ENCODE measurements at places on chromosomes 16 and 17.

DNA sequence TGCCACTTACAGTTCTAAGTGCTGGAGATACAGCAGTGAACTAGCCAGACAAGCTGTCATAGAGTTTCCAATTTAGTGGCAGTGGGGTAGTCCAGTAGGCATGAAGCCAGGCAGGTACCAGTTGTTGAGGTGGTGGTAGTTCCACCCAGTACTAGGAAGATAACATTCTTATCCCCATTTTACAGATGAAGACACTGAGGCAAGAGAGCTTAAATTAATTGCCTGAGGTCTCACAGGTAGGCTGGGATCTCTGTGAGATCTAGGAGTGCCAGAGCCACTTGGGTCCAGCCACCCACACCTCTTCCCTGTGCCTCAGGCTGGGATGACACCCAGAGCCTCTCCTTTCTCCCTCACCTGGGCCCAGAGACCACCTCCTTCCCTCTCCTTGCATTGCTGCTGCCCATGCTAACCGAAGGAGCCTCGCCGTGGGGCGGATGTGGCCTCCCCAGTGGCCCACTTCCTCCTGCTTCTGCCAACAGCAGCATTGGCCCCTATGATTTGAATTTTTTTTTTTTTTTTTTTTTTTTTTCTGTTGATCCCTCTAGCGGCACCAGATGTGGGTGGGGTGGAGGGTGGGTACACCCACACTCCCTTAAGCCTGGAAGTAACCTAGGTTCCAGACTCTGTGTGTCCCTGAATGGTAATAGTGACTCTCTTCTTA, 114.0 kb downstream of the PRKCB start:
- DNase-seq = no peak

DNA sequence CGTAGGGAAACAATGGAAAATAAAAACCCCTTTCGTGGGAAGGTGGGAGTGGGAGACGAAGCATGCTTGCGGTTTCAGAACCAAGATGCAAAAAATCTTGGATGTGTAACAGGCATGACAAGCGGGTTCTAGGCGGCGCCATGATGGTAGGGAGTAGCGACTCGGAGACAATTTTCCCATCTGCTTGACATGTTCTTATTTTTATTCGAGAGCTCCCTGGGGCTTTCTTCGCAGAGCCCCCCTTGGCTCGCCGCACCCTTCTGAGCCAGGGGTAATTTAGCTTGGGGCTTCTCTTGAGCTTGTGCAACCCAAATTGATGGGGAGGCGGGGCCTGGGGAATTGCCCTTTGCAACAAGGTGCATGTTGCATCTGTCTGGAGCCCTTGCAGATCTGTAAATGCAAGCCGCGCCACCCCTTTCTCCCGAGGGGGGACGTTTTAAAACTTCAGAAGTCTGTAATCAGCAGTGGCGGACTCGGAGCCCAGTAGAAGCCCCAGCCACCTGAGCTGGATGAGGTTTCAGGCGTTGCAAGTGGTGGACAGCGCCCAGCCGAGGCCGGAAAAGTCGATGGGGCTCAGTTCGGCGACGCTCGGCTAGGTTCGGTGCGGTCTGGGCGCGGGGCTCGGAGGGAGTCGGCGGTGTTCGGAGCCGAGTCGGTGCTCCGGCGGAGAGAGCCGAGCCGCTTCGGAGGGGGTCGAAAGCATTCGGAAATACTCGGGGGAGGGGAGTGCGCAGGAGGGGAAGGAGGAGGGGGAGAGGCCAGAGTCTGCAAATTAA, 2.9 kb downstream of the GNAO1 start:
- DNase-seq = peak; percentile 61

GRCh38 chr17:77420804-77421629, 280.2 kb downstream of the SEC14L1 start:
- no peak for DNase-seq

DNA sequence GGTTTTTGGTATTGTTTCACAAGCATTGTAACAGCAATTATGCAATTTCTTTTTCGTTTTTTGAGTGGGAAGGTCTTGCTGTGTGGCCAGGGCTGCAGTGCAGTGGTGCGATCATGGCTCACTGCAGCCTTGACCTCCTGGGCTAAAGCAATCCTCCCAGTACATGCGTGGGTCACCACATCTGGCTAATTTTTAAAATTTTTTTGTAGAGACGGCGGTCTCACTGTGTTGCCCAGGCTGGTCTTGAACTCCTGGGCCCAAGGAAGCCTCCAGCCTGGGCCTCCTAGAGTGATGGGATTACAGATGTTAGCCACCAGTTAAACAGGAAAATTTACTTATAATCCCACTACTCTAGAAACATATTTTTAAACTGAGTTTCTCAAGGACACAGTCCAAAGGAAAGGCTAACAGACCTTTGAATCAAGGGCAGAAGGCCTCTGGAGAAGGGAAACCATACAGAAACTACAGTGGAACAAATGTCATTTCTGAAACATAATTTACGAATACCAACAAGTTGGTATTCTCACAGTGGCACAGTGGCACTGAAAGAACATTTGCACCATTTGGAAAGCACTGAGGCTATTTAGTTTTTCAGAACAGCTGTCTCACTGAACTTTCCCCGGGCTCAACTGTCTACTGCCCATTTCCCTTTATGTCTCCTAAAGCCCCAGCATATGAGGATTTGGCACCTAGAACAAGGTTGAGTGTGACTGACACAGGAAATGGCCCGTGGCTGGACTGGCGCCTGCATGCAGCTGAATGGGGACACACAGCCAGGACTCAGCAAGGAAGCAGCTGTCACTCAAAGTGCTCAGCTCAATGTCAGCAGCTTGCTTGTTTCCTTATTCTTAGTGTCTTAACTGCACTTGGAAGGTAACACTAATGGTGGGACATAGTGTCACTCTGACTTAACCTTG, 2.8 kb upstream of the PRKAR1A start:
- no peak for DNase-seq

GRCh38 chr17:67260170-67260987, 15.4 kb upstream of the HELZ start:
- no peak for DNase-seq

DNA sequence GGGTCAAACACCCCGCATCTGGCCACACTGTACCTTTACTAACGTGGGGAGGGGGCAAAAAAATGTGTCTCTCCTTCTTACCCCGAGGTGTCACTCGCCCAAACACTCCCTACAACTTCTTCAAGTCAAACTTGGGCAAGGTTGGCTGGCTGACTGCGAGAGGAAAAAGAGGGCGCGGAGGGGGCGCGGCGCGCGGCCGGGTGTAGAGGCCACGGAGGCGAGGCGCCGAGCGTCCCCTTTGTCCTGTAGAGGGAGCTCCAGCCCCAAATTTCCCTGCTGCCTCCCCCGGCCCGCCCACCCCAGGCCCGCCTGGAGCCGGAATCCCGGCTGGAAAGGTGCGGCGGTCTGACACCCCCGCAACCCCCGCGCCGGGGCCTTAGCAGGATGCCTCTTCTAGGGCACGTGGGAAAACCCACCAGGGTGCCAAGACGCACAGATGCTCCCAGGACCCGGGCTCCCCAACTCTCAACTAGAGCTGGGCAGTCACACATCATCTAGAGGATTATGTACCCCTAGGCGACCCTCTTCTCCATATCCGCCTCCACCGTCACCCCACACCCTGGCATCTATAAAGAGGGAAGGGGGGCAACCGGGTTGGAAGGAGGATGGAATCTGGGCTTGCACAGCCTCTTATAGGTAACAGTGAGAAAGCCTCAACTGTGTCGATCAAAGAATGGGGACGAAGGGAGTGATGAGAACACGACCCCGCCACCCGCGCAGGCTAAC, 4.2 kb downstream of the IRX3 start:
- peak; percentile 46 for DNase-seq

GRCh38 chr17:73226556-73227172, 33.8 kb downstream of the COG1 start:
- no peak for DNase-seq

- no peak for DNase-seq
These were observed 434 bp downstream of the CEMP1 start for GRCh38 chr16:2530629-2531318.

GRCh38 chr16:19774024-19774423, 56.0 kb downstream of the IQCK start:
- no peak for DNase-seq

DNA sequence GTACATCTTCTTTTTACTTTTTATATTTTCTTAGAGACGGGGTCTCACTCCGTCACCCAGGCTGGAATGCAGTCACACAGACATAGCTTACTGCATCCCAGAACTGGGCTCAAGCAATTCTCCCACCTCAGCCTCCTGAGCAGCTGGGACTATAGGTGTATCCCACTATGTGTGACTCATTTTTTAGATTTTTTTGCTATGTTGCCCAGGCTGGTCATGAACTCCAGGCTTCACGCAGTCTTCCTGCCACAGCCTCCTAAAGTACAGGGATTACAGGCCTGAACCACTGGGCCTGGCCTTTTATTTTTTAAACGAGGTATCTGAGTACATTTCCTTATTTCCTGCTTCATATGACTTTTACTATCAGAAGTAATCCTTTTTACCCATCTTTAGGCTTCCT, 48.0 kb downstream of the GLG1 start:
- no peak for DNase-seq

- DNase-seq = no peak
These were observed 17.0 kb downstream of the ALOX15B start for GRCh38 chr17:8055851-8056231.

All from stimulated activated CD4-positive, alpha-beta T cell treated with anti-CD3 and anti-CD28 coated beads, Interleukin-2, amount 100 ng/mL, for 48 hours (primary cell).